ENCODE measurements at places on chromosomes 11 and 22.

GRCh38 chr11:123083623-123084029 is 21.7 kb upstream of the HSPA8 start:
- DNase-seq, result peak; percentile 33

- DNase-seq, result no peak
Observed at GRCh38 chr11:69964247-69964643, 113.9 kb upstream of the ANO1 start.

GRCh38 chr11:2990617-2991451 is 1.3 kb downstream of the NAP1L4 start:
- no peak for DNase-seq

GRCh38 chr11:65645710-65646109 is 7.8 kb downstream of the SIPA1 start:
- DNase-seq, result no peak

GRCh38 chr11:2549080-2549479 is 104.3 kb downstream of the KCNQ1 start:
- no peak for DNase-seq

- DNase-seq, result no peak
Observed at GRCh38 chr22:45587638-45588505, 83.8 kb upstream of the ATXN10 start.

DNA sequence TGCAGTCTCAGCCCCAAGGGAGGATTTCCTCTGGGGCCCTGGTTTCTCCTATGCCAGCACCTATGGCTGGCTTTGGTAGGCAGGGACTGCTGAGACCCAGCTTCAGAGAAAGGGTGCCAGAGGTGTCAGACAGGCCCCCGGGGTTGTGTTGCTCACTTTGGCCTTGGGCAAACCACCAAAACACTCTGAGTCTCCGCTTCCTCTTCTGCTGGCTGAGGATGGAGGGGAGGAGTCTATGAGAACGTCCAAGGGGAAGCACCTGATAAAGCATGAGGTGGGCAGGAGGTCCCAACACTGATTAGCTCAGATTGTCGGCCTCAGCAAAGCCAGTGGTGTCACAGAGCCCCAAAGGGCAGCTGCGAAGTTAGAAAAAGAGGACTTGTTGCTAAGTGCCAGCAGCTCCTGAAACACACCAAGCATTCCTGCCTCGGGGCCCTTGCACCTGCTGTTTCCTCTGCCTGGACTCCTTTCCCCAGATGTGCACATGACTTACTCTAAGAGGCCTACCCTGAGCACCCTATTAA is 10.5 kb downstream of the SMTNL1 start:
- no peak for DNase-seq

DNA sequence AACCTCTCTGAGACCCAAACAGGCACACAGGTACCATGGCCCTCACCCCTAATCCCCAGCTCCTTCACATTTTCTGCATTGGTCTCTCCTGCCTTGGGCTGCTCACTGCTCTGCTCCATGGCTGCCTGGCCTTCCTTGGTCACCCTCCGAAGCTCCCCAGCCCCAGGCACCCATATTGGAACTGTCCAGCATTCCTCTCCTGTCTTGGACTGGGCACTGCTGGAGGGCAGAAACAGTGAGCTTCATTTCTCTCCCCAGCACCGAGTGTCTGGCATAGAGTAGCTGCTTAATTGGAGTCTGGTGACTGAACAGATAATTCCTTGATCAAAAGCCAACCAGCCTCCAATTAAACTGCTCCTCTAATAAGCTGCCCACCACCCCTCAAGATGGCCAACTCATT is 13.2 kb downstream of the PLEKHA7 start:
- DNase-seq, result no peak

DNA sequence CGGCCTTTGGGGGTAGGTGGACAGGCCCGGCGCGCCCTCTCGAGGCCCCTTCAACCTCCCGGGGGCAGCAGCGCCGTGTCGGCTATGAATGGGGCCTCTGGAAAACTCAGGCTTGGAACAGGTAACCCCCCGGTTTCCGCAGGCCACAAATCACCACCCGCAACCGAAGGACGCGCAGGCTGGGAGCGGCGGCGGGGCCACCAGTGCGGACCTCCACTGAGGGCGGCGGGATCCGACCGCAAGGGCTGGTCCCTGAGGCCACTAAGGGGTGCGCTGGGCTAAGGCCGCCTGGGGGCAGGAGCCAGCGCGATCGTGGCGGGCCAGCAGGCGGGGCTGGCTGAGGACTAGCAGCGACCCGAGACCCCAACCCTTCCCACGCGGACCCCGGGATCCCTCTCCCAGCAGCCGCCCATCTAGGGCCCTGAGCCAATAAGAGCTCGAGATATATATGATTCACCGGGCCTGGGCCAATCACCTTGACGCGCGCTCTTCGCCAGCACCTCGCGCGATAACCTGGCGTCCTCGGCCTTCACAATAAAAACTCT is 609 bp upstream of the ATF4 start:
- DNase-seq, result peak; percentile 92

GRCh38 chr11:73972187-73972586 is 10.5 kb downstream of the UCP2 start:
- DNase-seq, result no peak

GRCh38 chr22:19579115-19579811 is 55.1 kb upstream of the CLDN5 start:
- DNase-seq, result no peak

DNA sequence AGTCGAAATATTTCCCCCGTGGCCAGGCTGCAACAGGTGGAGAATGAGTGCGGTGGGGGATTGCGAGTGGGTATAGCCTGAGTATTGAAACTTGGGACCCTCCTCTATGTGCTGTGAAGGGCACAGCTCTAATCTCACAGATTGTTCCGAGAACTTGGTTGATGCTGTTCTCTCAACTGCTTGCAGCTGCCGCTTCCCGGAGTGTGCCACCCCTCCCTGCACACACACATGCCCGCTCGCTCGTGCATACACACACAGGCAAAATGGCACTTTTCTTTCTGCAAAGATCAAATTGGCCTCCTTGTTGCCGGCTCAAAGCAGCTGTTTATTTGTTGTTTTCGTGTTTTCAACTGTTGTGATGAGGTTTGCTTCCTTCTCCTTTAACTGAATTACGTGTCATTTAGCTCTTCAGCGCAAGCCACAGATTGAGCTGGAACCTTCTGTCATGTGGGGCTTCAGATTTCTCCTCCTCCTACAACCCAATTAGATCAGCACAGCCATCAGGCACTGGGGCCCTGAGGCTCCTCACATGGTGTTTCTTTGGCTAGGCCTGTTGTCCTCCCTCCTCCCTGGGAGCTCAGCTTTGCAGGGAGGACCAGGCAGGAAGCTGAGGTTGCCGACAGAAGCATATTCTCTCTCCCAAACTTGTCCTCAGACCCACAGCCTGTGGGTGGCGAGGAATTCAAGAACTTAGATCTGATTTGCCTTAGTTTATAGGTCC is 13.9 kb upstream of the B3GAT1 start:
- no peak for DNase-seq

GRCh38 chr22:23715806-23716375 is 25.1 kb downstream of the RGL4 start:
- no peak for DNase-seq

GRCh38 chr11:130623670-130624668 is 175.5 kb downstream of the ADAMTS15 start:
- DNase-seq, result no peak

DNA sequence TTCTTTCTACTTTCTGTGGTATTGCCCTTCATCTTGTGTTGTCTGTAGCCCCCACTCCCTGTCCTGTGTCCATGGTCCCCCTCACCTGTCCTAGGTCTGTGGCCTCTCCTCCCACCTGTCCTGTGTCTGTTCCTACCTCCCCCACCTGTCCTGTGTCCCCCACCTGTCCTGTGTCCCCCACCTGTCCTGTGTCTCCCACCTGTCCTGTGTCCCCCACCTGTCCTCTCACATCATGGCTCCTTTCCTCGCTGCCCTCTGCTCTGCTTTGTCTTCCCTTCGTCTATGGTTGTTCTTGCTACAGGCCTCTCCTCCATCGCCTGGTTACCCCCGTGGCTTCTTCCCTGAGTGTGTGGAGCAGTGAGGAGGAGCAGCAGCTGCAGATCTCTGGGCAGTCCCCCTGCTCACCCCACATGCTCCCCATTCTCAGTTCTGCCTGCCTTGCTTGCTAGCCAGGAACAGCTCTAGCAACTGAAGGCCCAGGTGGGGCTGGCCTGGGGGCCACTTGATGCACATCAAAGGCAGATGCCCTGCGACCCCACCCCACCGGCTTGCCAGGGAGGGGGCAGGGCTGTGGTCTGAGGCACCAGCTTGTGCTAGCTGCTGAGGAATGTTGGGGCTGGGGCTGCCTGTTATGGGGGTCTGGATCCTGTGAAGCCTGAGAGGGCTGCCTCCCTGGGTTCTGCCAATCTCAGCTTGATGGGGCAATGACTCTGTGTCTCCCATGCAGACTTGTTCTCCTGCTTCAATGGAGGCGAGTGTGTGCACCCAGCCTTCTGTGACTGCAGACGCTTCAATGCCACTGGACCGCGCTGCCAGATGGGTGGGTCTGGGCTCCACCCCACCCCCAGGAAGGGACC is 5.6 kb downstream of the OTOG start:
- no peak for DNase-seq

GRCh38 chr22:22771696-22772377 is 115.8 kb upstream of the IGLL5 start:
- no peak for DNase-seq

DNA sequence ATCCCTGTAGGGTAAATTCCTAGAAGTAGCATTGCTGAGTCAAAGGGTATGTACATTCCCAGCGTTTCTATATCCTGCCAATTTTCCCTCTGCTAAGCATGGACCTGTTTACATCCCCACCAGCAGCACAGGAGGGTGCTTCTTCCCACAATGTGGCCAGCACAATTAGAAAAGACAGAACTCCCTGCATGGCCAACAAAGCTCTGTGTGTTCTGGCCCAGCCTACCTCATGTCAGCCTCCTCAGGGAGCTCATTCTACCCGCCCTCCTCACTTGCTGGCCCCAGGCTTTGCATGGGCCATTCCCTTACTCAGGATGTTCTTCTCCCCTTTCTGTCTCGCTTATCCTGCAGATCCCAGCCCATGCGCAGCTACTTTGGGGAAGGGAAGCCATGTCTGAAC is 186.1 kb downstream of the DSCAML1 start:
- no peak for DNase-seq

GRCh38 chr11:133306019-133306418 is 226.3 kb downstream of the OPCML start:
- DNase-seq, result no peak

GRCh38 chr22:50683994-50684371 is 11.4 kb downstream of the SHANK3 start:
- no peak for DNase-seq

GRCh38 chr11:57341250-57341808 is 3.2 kb downstream of the P2RX3 start:
- DNase-seq, result no peak

DNA sequence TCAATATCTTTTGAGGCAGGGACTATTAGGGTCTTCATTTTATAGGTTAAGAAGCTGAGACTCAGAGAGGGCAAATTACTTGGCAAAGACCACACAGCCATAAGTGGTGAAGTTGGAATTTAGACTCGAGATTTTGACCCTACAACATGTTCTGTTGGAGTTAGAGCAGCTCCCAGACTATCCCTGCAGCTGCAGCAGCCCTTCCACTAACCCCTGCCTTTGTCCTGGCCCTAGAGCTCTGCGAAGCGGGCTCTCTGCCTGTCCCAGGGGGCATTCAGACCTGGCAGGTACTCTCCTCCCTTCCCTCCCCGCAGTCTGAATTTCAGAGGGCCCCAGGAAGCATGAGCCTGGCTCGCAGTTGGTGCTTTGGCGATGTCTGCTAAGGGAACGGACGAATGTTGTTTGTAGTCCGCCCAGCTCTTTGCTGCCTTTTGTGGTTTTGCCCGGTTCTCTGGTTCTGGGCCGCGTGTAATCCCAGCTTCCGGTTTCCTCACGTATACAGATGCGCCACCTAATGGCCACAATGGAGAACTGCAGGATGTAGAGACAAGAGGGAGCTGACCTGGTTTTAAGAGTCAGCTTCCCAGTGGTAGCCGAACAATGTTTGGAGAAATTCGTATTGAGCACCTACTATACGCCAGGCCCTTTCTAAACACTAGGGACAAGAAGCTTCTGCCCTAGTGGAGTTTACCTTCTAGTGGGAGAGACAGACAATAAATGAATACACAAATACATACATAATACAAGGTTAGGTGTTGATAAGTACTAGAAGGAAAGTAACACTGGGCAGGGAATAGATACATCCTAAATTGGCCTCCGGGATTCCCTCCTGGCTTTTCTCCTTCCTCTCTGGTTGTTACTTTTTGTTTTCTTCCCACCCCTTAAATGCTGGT is 125.2 kb downstream of the ST3GAL4 start:
- no peak for DNase-seq

GRCh38 chr11:12196872-12197271 is 86.5 kb downstream of the MICAL2 start:
- no peak for DNase-seq

DNA sequence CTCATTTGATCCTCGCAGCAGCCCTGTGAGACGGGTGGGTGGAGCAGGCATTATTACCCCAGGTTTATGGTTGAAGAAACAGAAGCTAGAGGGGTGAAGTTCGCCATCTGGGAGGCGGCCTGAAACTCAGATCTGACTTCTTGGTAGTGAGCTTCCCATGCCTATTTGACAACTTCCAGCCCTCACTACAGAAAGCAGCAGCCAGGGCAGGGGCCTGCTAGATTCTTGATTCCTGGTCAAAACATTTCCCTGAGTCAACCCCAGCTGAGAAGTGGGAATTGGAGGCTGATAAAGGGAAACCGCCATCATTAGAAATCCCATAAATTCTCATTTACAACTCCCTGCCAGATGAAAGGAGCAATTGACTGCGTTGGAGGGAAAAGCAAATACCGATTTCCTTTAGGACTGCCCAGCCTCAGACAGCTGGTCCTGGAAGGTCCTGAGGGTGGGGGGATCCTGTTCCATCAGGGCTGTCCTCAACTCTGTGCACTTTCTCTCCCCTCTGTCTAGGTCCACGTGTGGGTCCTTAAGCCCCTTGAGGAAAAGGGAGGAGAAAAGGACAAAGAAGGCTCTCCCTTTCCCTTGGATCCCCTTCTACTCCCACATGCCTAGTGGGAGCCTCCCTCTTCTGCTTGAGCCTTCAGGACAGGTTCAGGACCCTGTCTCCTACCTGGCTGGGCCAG is 10.2 kb upstream of the NECTIN1 start:
- DNase-seq, result no peak

DNA sequence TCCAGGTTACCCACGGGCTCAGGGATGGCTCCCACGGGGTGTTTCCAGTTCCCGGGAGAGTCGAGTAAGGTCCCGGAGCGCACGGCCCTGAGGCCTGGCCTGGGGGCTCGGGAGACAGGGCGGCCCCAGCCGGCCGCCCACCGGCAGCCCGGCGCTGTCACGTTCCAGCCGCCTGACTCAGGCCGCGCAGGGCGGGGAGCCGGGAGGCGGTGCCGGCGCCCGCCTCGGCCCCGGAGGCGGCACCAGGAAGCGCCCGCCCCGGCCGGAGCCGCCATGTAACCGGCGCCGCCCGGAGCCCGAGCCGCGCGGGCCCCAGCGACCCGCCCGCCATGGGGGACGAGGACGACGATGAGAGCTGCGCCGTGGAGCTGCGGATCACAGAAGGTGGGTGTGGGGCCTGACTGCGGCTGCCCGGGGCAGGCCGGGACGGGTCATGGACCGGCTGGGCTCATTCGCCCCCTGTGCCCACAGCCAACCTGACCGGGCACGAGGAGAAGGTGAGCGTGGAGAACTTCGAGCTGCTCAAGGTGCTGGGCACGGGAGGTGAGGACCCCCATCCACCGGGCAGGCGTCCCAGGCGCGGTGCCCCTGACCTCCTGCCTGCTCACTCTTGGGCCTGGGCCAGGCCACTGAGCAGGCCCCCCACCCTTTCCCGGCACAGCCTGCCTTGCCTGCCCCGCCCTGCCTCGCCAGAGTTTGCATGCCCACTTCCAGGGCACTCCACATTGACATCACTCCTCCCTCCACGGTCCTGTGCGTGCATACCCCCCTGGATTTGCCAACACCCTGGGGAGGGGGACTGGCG is at the start of gene RPS6KA4:
Gene RPS6KA4, plus strand, starts transcription at position 256 of the 805 bp plus-strand sequence. Its CDS starts 74 bp downstream, at position 330.
- DNase-seq, result no peak

- DNase-seq, result no peak
Observed at GRCh38 chr22:48630433-48630754, 1197.3 kb downstream of the BRD1 start.

Measured in GOT3 (cell line).